Mesenteric fat pad (tissue), 1 donor: ENCODE measurements at places on chromosomes 1 and 21. TPM values are rescaled to one million over a fixed set of nuclear protein-coding genes. Genes with fewer than 3 reads are reported as not detected.

GRCh38 chr1:113834716-113835115 is 22.4 kb upstream of the RSBN1 start:
- DNase-seq = no peak

DNA sequence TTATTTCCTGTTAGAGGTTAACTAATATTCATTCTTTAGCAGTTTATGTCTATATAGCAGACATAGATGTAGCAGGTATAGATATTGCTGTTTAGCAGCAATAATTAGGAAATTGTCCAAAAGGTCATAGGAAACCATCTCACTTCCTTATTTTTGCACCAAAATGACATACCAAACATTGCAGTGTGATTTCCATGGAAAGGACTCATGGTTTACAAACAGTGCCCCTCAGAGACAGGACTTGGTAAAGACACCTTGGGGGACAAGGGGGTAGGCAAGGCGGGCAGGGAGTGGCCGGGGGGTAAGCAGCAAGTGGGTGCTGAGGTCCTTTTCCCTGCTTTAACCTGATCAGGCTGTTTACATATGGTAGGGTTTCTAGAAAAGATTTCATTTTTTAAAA is 30.5 kb downstream of the BATF3 start:
- peak; percentile 75 for DNase-seq

Gene KRTAP6-1
- total RNA-seq = not detected

Gene ETNK2
- total RNA-seq = 6.1 TPM

DNA sequence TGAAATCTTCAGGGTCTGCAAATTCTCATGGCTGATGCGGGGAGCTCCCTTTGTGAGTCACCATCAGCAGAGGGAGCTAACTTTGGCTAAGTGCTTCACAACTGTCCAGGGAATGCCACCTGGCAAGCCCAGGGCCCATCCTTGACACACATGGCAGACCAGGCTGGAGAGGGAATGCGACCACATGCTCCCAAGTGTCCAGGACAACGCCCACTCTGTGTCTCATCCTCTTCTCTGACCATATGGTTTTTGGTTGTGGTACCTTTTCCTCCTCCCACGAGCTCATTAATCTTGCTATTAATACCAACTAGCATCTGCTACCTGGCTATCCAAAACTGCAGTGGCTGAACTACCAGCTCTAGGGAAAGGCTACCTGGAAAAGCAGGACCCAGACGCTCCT is 37.1 kb upstream of the CLSTN1 start:
- no peak for DNase-seq

GRCh38 chr21:27725916-27726315 is 759.0 kb upstream of the ADAMTS5 start:
- DNase-seq = no peak

DNA sequence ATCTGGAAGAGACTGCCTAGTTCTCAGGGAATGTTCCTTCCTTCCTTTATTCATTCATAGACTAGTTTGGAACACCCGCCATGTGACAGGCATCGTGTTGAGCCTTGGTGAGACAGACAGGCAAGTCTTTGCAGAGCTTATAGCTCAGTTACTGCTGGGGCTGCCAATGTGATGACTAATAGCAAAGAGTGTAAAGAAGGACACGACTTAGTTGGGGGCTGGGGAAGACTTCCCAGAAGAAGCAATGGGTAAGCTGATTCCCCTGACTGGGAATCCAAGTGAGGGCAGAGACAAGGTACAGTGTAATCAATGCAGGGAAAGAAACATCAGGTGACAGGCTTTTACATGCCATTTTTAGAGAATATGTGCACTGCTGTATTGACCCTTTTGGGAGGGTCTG is 51.2 kb downstream of the TENT5C start:
- DNase-seq = no peak

GRCh38 chr1:228339059-228339704 is 67.5 kb downstream of the TRIM11 start:
- peak; percentile 55 for DNase-seq

DNA sequence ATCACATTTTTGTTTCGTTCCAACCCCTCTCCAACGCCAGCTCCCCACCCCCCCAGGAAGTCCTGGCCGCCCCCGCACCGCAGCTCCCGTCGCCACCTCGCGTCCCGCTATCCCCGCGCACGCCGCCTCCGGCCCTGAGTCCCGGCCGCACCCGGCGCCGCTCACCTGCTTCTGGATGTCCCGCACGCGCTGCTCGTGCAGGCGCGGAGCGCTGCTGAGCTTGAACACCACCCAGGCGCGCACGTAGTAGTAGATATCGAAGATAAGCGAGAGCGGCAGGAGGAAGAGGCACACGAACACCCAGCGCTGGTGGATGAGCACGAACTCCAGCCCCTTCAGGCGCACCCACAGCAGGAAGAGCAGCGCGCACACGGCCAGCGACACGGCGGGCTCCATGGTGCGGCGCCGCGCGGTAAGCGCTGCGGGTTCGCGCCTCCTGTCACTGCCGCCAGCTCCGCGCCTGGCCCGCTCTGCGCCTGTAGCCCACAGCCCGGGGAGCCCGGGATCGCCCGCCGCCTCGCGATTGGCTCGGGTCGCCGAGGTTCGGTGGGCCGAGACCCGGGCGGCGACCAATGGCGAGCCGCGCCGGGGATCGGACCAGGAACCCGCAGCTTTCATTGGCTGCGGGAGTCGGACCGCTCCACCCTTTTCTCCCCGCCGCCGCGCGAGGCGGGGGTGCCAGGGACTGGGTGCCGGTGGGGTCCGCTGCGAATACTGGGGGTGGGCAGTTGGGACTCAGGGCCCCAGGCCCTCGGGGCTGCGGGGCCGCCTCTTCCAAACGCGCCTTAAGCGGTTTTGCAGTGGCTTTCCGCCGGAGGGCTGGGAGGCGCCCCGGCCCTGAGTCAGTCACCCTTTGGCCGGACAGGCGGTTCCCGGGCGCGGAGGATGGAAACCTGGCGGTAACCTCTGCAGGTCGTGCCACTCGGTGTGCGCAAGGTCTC is at the start of gene DHCR24:
Gene DHCR24, minus strand, starts transcription at position 472 of the 941 bp plus-strand sequence. Its CDS starts 76 bp downstream, at position 396.
- peak; percentile 94 for DNase-seq

Gene CLK2
- 34.7 TPM for total RNA-seq

GRCh38 chr1:151805066-151805820 is at the start of gene LINGO4:
TSS of gene LINGO4 (minus strand) at chr1:151805419. CDS start at chr1:151802704, 2,715 bp downstream.
- DNase-seq = peak; percentile 53

Gene TTC22
- total RNA-seq = not detected

DNA sequence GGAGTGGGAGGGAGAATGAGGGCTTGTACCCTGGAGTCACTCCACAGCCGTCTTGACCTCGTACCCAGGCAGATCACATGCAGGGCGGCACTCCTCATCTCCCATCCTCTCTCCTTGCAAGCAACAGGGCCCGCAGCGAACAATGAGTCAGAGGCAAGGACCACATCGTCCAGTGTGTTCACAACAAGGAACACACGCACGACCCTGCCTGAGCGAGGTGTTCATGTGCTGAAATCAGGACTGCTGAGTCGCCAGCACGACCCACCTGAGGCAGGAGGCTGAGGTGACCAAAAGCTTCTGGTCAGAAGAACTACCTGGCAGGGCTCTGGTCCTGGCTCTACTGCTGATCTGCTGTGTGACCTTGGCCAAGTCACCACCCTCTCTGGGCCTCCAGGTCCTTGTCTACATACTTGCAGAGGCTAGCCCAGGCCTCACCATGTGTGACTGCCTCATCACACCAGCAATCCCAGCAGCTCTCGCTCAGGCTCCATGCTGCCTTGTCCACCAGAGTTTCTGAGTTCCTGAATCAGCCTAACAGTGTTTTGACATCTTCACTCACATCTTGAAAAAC is 78.0 kb downstream of the SSBP3 start:
- DNase-seq = no peak

Gene USH2A
- total RNA-seq = not detected

- DNase-seq = no peak
These were observed 38.0 kb downstream of the PLPP3 start for GRCh38 chr1:56541408-56541807.

- no peak for DNase-seq
These were observed 35.3 kb downstream of the EPHB2 start for GRCh38 chr1:22745669-22746585.

- no peak for DNase-seq
These were observed 10.2 kb downstream of the DDI2 start for GRCh38 chr1:15627343-15627988.

- no peak for DNase-seq
These were observed 28.6 kb downstream of the ZNF644 start for GRCh38 chr1:90993245-90993644.

Gene IGSF3
- total RNA-seq = 0.84 TPM

DNA sequence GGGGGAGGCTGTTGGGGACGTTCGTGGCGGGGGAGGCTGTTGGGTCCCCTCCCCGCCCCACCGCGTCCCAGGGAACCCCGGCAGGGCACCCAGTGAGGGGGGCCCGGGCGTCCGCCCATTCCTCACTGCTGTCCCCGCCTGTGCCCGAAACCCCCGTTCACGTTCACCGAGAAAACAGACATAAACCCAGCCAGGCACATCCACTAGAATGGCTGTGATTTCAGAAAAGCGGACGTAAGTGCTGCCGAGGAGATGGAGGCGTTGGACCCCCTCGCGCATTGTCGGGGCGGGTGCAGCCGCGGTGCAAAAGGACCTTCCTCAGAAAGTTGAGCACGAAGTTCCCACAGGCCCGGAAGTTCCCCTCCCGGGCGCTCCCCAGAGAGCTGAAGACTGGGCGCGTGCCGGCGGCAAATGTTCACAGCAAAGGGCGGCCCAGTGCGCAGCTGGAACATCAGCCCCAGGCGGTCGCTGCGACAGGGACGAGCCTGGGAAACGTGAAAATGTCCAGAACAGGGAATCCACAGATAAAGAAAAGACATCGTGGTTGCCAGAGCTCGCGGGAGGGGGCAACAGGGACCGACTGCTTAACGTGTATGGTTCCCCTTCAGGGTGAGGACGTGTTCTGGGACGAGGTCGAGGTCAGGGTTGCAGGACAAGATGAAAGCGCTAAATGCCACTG is 18.5 kb upstream of the SAMD11 start:
- no peak for DNase-seq

DNA sequence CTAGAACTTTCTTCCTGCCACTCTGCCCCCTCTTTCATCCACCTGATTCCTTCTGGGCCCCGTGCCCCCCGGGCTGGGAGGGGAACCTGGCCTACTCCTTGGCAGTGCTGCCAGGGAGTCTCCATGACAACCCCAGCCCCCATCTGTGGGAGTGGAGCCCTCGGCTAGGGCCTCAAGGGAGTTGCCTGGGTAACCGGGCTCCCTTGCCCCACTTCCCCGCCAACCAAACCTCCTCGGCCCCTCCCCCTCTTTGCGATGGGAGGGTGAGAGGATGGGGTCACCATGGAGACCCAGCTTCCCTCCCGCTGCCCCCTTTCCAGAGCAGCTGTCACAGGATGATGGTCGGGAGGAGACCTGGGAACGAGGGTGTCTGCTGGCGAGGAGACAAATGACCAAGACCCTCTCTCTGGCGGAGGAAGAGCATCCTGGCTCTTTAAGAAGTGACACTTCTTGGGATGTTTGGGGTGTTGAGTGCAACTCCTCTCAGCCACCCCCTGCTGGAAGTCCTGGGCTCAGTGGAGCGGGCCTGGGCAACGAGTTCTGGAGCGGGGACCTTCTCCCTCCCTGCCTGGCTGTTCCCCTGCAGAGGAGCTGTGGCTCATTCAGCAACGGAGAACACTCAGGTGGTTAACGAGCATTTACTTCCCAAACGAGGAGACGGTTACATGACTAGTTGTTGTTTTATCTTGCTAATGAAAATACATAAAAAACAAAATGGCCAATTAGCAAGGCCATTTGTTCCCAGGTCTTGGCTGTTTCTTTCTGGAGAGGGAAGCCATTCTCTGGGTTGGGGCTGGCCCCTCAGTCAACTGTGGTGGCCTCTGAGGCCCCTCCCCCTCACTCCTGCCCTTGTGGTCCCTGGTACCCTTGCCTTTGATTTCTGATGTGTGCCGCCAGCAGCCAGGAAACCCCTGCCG is 82.8 kb downstream of the UBIAD1 start:
- DNase-seq = no peak

Gene UBASH3A
- total RNA-seq = 0.32 TPM

- no peak for DNase-seq
These were observed 665 bp downstream of the EFHD2 start for GRCh38 chr1:15410223-15410883.

- DNase-seq = no peak
These were observed 3.3 kb downstream of the NDC1 start for GRCh38 chr1:53834776-53835175.

DNA sequence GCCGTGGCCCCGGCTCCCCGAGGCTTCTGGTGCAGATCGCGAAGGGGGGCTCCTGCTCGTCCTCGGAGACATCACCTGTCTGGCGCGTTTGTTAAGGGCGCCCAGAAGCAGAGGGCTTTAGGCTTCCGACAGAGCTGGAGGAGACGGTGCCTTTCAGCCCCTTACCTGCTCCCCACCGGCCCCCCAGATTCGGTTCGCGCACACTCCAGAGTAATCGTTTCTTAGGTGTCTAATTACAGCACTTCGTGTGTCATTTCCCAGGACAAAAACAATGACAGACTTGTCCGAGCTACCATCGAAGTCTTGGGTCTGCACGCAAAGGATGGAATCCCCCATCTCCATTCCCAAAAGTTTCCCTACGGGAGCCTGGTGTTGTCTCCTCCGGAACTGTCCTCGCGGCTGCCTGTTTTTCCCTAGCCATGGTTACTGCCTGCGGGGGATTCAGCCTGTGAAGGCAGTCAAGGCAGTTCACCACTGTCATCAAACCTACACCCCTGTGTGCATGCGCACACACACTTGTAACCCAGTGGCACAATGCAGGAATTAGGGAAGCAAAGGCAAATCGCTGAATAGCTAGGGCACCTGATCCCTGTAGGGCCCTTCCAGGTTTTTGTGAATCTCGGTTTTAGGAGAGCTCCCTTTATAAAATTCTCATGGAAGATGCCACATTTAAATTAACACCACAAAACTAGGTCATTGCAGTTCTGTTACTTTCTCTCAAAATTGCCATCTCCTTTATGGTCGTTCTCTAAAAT is 738 bp upstream of the CDC42BPA start:
- DNase-seq = no peak

DNA sequence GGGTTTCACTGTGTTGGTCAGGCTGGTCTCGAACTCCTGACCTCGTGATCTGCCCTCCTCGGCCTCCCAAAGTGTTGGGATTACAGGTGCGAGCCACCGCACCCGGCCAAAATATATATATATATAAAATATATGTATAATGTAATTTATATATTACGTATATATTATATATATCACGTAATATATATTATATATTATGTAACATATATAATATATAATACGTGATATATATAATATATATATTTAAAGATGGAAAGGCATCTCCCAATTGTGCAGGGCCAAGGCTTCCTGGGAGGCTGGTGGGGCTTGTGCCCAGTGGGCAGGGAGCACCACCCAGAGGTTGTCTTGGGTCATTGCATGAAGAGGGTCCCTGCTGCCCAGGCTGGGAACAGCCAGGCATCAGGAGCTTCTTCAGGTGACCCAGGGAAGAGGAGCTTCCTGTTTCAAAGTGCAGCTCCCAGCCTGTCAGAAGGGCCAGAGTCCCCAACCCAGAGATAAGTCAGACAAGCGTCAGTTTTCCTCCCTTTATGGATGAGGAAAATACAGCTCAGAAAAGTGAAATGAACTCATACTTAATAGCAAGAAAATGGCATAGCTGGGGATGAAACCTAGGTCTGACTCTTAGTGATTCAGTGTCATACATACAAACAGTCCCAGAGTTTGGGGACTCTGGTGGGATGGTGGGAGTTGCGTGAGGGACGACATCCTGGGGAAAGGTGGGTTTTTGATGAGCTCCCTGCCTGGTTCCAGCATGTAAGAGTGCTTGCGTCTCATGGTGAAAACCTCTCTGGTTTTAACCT is 12.0 kb downstream of the UBE2Q1 start:
- no peak for DNase-seq
